ENCODE measurements at places on chromosomes 11 and 22.

DNA sequence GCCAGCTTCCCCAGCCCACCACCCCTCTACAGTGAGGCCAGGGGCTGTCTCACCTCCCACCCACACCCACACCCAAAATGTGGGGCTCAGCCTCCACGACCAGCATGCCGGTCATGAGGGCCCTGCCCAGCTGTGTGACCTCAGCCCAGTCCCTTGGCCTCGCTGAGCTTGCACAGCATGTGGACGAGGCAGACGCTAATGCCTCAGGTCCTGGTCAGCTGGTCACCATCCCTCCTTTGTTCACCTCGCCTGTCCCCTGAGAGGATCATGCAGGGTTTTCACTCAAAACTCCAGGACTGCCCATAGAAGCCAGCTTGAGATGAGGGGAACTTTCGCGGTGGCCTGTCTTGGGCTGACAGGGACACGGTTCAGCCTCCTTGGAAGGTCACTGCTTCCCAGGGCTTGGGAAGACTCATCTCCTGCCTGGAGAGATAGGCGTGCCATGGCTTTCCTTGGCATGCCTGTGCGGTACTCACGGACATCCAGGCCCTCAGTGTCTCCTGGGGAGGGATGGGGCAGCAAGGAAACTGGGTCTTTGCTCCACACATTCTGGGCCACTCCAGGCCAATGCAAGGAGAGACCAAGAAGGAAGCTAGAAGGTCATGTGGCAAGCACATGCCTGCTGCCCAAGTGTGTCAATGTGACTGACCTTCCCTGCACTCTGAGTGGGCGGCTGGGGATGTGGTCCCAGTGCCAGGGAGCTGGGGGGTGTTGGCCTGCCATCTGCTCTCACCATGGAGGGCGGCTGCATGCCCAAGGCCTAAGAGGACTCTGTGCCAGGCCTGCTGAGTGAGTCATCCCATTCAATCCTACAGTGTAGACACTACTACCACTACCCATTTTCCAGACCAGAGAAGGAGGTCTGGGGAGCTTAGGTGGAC, 3.2 kb upstream of the RTN4R start:
- no peak for DNase-seq

DNA sequence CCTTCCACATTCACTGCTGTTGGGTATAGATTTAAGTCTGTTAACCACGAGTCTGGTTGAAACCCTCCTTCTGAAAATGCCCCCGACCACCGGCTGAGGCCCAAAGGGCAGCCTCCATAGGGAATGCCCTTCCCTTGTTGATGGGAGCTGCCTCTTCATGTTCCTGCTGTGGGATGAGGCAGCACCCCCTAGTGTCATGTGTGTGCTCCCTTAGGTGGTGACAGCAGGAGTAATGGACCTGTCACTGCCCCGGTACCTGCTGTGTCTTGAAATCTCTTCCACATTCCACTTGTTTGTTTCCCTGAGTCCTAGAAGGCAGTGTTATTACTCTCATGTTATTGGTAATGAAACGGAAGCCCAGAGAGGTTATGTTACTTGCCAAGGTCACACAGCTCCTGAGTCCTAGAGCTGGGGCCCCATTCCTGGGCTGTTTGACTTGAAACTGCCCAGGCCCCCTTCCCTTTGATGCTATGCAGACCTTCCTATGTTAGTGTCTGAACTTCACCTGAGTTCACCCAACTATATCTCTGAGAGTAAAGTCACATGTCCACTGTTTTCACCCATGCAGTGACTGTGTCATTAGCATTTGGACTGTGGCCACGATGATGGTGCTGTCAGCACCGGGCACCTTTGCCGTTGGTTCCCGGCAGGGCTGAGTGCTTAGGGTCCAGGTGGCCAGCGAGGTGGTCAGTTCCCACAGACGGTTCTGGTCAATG, 234.3 kb downstream of the TBC1D22A start:
- DNase-seq: no peak

GRCh38 chr11:67698247-67698646, 23.8 kb upstream of the ALDH3B2 start:
- DNase-seq: peak; percentile 18

- no peak for DNase-seq
These were observed 53.1 kb upstream of the B3GAT1 start for GRCh38 chr11:134464981-134465730.

- peak; percentile 15 for DNase-seq
These were observed 631 bp upstream of the C22orf39 start for GRCh38 chr22:19448076-19448607.

DNA sequence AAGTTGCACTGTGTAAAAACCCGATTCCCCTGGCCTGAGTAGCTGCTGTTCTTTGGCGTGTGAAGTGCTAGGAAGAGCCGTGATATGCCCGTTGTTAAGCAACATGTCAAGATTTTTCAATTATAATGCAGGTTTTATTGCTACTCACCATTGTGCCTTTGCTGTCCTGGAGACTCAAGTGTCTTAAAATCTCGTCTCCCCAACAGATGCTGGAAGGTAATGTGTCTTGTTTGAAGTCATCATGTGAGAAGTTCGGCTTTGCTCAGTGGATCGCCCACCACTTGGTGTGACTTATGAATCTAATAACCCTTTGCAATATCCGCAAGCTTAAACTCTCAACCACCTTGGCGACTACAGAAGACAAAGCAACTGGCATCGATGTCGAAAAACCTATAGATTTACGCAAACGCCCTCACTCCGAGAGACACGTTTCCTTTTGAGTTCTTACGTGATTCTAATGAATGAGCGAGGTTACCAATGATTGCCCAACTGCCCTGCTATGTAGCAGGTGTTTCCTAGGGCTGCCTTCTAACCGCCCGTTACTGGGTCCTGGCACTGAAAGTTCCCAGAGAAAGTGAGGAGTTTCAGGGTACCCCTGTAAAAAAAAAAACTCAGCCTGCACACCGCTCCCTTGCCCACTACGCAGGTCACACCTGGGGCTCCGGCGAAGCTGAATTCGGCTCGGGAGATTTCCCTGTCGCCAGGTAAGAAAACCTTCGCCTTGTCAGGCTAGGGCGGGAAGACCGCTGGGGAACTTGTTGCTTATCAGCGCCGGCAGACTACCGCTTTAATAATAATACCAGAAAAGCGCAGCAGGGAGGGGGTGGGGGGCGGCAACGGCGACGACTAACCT, 21.2 kb upstream of the BDNF start:
- DNase-seq: no peak

DNA sequence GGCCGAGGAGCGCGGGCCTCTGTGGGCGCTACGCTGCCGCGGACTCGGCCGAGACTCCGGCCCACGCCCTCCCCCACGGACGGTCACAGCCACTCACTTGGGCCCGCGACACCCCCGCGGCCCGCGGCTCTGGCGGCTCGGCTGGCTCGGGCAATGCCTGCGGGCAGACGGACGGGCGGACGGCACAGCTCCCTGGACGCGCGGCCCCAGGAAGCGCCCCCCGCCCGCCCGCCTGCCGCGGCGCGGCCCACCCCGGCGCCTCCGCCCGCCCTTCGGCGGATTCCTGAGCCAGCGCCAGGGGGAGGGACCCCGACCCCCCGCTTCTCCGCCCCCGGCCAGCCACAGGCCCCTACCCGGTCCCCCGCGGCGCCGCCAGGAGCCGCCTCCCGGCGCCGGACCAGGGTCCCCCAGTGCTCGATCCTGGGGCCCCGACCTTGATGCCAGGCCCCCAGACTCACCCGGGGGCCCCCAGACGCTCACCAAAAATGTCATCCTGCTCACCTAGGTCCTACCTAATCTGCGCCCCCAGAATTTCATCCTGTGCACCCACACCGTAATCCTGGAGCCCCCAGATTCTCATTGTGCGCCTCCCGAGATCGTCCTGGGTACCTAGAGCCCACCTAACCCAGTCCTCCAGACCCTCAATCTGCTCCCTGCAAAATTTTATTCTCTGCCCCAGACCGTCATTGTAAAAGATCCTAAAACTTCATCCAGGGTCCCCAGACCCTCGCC, at the start of gene EFEMP2:
Gene EFEMP2, minus strand, starts transcription at position 215 of the 732 bp plus-strand sequence. CDS start 446 bp downstream, outside the sequence.
- DNase-seq: no peak

DNA sequence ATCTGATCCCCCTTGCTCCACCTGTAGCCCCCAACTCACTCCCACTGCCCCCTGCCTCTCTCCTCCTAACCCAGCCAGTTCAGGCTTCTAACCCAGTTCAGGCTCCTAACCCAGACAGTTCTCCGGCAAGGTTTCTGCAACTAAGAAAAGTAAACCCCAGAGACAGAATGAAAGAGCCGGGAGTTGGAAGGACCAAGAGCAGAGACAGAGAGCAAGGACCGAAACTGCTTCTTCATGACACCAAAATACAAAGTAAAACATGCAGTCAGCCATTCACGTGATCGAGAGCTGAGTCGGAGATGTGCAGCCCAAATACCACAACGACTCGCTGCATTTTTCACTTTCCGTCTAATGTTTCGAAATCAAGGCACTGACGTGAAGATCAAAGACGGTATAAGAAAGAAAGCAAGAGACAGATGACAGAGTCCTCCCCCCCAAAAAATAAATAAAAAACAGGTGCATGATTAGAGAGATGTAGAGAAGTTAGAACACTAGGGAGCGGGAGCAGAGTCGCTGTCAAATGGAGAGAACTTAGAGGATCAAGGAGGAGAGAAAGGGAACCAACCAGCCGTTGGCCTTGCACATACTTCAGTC, 884 bp downstream of the IL10RA start:
- DNase-seq: no peak

DNA sequence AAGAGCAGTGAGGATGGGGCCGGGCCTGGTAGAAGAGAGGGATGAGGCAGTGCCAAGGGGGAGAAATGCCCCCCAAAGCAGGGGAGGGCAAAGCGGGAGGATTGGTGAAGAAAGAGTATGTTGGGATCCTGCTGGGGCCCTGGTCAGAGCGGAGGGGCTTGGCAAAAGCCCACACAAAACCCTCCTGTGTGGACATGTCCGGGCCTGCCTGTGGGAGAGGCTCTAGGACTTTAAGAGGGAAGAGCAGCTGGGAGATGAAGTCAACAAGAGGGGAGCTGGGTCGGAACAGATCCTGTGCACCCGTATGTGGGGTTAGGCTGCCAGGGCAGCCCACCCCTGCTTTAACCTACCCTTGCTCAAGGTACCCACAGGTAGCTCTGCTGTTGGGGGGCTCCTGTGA, 25.8 kb downstream of the ART5 start:
- DNase-seq: no peak

DNA sequence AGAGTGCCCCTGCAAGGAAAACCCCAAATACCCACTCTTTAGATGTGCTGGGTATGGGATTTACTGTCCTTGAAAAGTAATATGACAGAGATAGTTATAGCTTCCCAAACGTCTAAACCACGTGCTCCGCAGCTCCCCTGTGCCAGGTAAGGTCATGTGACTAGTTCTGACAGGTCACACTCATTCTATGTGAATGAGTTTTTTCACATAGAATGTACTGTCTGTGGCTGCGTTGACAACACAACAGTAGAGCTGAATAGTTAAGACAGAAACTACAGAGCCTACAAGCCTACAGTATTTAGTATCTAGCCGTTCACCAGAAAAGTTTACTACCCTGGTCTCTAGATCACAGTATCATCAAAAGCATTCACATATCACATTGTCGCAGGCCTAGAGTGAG, 236.2 kb downstream of the ETS1 start:
- DNase-seq: no peak

DNA sequence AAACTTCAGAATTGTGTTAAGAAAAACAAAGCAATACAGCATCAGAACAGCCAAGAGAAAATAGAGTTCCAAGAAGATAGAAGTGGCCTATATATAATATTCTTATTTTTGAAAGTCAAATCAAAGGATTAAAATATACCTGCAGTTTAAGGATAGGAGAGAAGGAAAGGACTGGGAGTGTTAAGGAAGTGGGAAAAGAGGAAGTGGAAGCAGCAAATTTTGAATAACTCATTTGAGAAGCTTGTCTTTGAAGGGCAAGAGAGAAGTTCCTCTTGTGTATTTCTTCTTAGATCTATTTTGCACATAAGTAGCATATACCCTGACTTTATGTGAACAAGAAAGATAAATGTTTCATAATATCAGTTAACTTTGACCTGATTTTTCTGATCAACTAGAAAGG, 62.6 kb upstream of the SLC17A6 start:
- DNase-seq: no peak

GRCh38 chr22:20783844-20784723, 10.2 kb downstream of the SERPIND1 start:
- no peak for DNase-seq

DNA sequence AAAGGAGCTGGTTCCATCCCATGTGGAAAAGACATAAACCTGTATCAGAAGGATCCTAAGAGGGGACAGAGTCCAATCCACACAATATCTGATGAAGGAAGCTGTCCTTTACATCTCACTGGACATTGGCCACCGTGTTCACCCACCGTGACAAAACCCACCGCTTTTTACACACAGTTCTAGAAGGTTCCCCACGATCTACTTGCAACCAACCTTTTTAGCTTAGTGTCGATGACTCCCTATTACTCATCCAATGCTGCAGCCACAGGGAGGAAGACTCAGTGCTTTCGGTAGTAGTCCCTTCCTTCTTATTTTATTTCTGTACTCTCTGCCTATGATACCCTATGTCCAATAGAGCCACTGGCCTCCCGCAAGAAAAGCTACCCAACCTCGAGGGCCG, 65.4 kb downstream of the MAPK1 start:
- no peak for DNase-seq

DNA sequence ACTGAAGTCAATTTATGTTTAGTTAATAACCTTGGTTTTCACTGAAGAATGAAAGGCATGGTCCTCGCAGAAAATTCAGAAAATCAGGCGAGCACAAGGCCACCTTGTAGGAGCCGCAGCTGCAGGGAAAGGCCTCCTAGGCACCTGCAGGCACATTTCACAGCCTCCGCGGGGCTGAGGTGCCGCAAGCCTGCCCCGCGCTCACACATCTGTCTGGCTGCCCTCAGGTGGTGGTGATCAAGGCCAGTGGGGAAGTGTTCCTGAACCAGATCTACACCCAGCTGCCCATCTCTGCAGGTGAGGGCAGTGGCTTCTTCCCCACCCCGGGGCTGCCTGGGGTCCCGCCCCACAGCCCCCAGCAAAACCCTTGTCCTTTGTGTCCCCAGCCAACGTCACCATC, 10.5 kb downstream of the MUC5AC start:
- no peak for DNase-seq

- no peak for DNase-seq
These were observed 6.7 kb downstream of the CENPM start for GRCh38 chr22:41939981-41940831.

DNA sequence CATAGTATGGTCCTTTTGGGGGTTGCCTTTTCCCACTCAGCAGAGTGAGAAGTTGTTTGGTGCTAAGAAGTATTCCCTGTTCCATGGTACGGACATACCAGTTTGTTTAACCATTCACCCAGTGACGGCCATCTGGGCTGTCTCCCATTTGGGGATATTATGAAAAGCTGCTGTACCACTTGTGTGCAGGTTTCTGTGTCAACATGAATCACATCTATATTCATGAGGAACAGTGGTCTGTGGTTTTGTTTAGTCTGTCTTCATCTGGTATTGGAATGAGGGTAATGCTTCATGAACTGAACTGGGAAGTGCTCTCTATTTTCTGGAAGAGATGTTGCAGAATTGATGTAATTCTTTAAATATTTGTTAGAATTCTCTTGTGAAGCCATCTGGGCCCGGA, 89.5 kb downstream of the TRMU start:
- DNase-seq: no peak

DNA sequence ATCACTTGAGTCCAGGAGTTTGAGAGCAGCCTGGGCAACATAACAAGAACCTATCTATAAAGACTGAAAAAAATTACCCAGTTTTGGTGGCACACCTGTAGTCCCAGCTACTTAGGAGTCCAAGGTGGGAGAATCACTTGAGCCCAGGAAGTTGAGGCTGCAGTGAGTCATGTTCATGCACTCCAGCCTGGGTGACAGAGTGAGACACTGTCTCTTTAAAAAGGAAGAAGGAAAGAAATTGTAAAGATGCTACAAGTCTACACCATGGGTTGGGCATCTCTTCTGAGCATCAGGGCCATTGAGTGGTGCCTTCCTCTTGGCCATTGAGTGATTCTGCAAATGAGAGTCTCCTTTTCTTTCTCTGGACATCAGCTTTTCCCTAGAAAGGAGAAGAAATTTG, 15.7 kb upstream of the MTMR3 start:
- no peak for DNase-seq

- DNase-seq: peak; percentile 76
These were observed 10.4 kb downstream of the SPATA19 start for GRCh38 chr11:133834682-133835592.

Data from NT2/D1 (cell line).